ENCODE measurements at places on chromosomes 6 and 20.

- DNase-seq = peak; percentile 15
Observed at GRCh38 chr20:41734506-41734945, 116.3 kb upstream of the CHD6 start.

DNA sequence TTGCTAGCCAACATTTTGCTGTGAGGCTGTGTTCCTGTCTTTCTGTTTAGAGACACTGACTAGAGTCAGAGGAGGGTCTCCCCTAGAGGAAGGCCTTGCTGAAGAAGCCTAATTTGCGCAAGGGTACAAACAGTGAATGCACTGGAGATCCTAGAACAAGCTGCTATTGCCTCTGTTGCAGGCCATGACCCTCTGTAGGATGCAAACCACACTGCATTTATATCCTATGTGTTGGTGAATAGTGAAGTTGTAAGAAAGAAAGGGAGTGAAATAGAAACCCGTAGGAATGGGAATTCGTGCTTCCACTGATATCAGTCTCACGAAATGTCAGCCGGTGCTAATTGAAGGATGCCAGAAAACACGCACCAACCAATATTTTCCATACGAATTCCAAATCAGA is 88.2 kb downstream of the GJA1 start:
- no peak for DNase-seq

GRCh38 chr6:149763866-149764265 is 14.3 kb downstream of the PCMT1 start:
- no peak for DNase-seq

GRCh38 chr6:67224989-67225388 is 1410.1 kb upstream of the ADGRB3 start:
- no peak for DNase-seq

GRCh38 chr20:20549704-20550103 is 162.7 kb downstream of the RALGAPA2 start:
- no peak for DNase-seq

DNA sequence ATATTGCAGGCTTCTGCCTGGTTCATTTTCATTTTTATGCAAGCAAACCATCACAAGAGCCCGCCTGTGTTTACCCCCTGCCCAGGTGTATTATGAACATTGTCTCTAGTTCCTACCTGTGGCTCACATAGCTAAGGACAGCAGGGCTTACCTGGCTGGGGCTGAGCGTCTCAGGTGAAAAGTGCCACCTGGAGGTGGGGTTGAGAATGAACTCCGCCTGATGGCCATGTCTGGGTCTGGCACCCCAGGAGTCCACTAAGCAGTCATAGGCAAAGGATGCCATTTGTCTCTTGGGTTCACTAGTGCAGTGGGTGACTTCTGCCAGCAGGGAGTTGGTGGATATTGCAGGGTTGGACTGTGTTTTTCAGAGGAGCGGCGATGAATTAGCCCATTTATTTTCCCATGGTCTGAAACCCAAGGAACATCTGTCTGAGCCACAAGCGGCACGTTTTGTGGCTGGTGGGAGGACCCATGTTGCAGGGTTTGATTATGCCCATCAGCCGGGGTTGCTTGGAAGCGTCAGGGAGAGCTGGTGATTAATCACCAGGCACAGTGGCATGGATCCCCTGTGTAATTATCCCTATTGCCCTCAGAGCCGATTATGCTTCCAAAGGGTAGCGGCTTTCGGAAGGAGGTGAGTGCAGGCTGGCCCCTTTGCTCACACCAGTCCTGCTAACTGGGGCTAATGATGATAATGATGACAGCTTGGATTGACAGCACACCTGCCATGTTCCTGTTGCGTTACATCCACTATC is 92.1 kb downstream of the CDH26 start:
- DNase-seq = no peak

DNA sequence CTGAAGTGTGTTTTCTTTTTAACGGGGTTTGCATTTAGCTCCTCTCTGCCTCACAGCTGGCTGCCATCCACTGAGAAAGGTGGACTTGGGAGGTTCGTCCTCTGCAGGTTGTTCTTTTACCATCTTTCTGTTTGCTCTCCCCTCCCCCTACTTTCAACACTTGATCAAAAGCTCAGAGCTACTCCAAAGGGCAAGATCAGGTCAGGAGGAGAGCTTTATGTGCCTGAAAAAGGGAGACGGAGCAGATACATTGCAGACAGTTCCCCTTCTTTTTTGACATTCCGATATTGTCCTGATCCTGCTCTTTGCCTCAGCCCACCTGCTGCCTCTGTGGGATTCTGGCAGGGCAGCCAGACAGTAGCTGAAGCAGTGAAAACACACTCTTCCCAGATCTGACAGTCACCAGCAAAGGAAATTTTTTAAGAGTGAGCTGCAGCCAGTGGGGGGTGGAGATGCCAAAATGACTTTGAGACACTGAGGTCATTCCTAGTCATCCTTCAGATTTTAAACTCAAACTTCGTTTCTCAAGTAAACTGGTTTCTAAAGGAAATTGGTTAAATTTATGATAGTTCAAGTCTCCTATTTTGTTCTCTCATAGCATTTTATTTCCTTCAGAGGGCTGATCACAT is 26.5 kb downstream of the SMLR1 start:
- DNase-seq = no peak

DNA sequence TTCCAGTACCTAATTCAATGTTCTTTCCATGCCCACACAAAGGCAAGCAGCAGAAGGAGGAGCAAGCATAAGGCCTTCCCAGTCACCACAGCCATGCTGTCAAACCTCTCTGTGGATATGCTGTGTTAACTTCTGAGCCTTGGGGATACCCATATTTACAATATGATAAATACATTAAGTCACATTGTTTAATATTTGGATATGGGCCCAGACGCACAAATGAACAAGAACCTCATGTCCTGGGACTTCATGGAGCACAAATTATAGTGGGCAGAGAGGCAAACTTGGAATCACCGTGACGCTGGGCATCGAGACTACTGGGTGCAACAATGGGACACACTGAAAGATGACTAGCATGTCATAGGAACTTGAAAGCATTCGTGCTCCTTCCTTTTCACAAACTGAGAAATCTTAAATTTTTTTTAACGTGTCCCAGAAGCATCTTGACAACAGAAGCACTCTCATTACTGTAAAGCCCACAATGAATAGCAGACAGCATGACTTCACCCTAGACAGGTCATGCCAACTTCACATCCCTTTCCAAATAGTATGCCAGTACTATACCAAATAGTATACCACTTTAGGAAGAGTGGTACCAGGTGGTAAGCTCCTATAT is 16.0 kb downstream of the SOD2 start:
- no peak for DNase-seq

DNA sequence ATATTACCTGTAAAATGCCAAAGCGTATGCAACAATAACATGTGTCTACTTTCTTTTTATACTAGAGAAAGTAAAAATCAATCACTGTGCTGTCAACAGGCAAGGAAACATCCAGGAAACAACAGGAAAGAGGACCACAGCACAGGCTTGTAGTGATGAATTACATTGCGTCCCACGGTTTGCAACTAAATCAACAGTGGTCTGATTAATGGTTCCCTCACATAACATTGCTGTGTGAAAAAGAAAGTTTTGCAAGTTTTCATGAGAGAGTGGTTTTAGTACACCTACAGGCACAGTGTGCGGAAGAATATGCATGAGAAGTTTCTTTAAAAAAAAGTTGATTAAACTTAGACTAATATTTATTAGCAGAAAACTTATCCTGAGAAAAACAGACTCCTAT is 329.5 kb upstream of the HSF2 start:
- DNase-seq = no peak

- no peak for DNase-seq
Observed at GRCh38 chr20:21706261-21707195, 1.1 kb downstream of the PAX1 start.

- DNase-seq = no peak
Observed at GRCh38 chr20:36330091-36330490, 24.0 kb downstream of the DLGAP4 start.

Measured in stimulated activated CD4-positive, alpha-beta T cell treated with anti-CD3 and anti-CD28 coated beads, Interleukin-12 subunit alpha, Interleukin-12 subunit beta, amount 100 ng/mL, for 4 hours (primary cell).